ENCODE measurements at places on chromosomes 3 and 15.
A peak's percentile ranks its signal among the peaks of the same experiment; 100 is the strongest.

GRCh38 chr3:46812237-46812791 lies 50.9 kb downstream of the MYL3 start:
- peak; percentile 91 for DNase-seq

GRCh38 chr15:99502182-99502581 lies 63.6 kb upstream of the MEF2A start:
- DNase-seq = no peak

DNA sequence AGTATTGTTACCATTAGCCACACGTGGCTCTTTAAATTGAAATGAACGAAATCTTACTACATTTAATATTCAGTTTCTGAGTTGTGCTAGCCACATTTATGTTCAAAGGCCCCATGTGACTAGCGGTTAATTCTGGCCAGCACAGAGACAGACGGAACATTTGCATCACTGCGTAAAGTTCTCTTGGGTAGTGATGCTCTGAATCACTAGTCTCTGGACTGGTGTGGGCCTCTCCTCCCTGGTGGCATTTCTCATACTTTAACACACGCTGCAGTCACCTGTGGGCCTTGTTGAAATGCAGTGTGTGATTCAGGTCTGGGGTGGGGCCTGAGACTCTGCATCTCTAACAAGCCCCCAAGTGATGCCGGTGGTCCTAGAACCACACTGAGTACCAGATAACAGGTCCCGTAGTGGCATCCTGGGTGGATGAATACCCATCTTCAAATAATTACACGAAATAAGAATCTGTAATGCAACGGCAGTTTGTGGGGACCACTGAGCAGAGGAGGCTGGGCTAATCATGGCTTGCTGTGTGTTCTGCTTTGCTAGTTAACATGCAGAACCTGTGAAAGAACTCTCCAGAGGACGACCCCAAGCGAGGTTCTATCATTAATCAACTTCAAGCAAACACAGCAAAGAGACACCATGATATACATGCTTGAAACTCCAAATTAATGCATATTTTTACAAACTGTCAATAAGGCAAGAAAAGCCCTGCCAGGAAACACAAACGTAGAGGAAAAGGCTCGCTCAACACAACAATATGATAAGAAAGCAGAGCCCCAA lies 623.8 kb downstream of the FOXP1 start:
- DNase-seq = no peak

GRCh38 chr3:174613173-174613572 lies 246.0 kb upstream of the NAALADL2 start:
- no peak for DNase-seq

DNA sequence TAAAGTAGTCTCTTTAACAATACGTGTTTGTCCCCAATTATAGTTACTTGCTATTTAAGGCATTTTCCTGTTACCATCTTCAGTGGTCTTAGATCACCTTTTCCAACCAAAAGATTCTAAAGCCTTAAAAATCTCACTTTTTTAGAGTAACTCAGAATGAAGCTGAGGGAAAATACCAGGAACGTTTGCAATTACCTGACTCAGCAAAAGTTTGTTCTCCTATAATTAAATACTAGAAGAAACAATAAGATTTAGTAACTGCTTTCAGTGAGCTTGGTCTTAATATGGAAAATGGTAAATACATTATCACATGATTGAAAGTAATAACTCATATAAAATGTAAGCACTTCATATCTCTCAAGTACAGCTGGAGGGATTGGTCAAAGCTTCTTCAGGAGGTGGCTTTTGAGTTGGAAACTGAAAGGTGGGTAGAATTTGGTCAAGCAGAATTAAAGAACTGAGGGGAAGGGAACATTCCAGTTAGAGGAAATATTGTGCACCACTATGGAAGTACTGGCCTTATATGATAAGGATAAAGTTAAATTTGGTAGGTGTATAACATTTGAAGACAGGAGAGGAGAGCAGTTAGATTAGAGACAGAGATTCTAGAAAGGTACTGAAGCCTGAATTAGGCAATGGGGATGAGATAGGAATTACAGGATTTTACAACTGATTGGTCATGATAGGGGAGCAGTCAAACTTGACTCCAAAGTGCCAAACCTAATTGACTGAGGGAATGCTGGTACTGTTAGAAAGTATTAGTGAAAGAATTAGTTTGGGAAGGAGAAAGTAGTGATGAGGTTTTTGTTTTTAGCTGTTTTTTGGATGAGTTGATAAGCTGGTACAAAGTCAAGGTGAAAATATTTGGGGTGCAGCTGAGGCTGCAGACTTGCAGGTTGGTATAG lies 21.9 kb downstream of the TSC22D2 start:
- DNase-seq = no peak

GRCh38 chr3:153195349-153195879 lies 33.4 kb downstream of the RAP2B start:
- DNase-seq = no peak

DNA sequence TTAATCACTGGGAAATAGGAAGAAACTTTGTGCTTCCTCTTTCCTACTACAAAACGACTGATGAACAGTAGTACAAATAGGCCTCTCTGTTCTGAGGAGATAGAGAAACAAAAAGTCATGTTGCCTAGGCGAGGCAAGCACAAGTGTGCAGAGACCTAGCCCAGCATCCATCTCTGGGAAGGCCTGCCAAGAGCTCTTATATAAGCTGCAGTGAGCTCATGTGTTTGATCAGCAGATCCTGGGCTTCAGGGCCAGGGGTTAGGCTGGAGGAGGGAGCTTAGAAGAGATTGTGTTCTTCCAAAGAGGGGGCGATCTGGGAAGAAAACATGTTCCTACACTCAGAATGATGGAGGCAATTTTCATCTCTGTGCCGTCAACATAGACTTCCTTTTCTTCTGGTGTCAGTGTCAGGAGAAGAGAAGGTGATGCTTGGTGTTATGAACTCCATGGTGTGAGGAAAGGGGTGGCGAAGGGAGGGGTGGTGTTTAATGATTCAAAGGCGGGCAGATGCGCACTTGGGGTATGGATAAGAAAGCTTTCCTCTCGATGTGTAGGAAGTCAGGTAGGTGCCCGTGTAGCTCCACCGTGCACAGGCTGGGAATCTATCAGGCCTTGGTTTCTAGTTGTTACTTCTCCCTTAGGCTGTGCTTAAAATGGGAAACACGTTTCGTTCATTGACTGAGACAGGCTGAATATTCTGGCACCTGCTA lies 29.5 kb upstream of the ETV5 start:
- no peak for DNase-seq

- DNase-seq = no peak
These were observed 570.1 kb upstream of the CBLB start for GRCh38 chr3:106438887-106439286.

DNA sequence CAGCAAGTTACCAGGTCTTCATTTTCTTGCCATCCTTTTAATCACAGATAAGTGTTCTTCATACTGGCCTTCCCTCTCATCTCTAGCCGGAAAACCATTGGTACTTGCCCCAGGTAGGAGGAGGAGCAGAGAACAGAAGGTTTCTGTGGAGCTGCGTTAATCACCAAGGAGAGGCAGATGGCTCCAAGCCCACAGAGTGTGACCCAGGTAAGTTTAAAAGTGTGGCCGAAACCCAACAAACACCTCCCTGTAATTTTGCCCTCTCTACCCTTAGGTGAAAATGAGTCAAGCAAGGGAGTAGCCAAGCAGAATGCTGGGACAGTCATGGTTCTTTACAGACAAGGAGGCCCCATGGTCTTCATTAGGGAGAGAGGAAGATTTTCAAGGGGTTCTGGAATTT lies 37.3 kb downstream of the NFKBIZ start:
- no peak for DNase-seq

- DNase-seq = no peak
These were observed 578.7 kb downstream of the SQOR start for GRCh38 chr15:46213551-46213950.

DNA sequence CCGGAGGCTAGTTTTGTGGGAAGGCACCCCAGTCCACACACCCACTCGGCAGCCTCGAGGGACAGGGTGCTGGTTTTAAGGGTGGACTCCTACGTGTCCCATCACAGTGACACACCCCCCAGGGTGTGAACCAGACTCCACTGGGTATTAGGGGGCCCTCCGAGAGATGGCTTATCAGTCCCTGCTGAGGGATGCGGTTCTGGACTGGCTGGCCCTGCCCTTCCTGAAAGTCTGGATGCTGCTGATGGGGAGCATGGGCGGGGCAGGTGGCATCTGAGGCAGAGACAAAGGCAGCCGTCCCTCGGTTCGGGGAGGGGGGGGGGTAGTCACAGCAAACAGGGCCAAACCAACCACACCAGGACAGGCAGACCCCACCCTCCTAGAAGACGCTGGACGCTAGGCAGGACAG lies 939 bp upstream of the ULK3 start:
- peak; percentile 58 for DNase-seq

- peak; percentile 89 for DNase-seq
These were observed 55.8 kb upstream of the FAM98B start for GRCh38 chr15:38398134-38398533.

- DNase-seq = no peak
These were observed 25.9 kb downstream of the CBLB start for GRCh38 chr3:105842943-105843342.

- no peak for DNase-seq
These were observed 161.0 kb downstream of the THSD4 start for GRCh38 chr15:71276336-71276665.

- DNase-seq = no peak
These were observed 29.4 kb upstream of the HEG1 start for GRCh38 chr3:125085166-125085565.

GRCh38 chr15:62453981-62454380 lies 288.9 kb upstream of the C2CD4B start:
- peak; percentile 94 for DNase-seq

All from osteoblast (primary cell).